ENCODE measurements at places on chromosomes 16 and 17.

- no peak for DNase-seq
Observed at GRCh38 chr17:29930409-29931010, 482 bp upstream of the SSH2 start.

- peak; percentile 75 for DNase-seq
Observed at GRCh38 chr17:73722165-73722564, 77.9 kb upstream of the SDK2 start.

DNA sequence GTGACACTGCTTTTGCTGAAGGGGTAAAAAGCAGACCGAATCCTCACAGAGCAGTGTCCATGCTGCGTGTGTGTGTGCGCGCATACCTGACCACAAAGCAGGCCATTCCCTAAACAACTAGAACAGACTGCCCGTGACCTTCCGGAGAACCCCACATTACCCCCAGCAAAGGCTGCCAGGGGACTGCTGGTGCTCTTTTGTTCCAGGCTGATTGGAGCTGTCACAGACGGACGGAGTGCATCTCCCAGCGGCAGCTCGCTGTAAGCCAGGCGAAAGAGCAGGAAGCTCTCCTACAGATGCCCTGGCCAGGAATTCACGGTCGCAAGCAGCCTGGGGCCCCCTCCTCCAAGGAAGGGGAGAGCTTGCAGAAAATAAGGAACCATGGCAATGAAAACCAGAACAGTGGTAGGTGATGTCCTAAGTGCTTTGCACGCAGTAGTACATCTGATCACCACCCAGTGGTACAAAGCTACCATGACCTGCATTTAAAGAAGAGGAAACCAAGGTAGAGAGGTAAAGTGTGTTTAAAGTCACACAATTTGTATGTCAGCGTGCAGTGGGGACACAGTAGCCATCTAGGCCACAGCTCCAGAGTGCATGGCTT is 153.4 kb upstream of the DYNLRB2 start:
- DNase-seq = no peak

GRCh38 chr16:81136390-81137335 is 40.5 kb upstream of the GCSH start:
- DNase-seq = no peak

Measured in naive thymus-derived CD8-positive, alpha-beta T cell (primary cell).